ENCODE measurements at places on chromosomes 5 and 9.

DNA sequence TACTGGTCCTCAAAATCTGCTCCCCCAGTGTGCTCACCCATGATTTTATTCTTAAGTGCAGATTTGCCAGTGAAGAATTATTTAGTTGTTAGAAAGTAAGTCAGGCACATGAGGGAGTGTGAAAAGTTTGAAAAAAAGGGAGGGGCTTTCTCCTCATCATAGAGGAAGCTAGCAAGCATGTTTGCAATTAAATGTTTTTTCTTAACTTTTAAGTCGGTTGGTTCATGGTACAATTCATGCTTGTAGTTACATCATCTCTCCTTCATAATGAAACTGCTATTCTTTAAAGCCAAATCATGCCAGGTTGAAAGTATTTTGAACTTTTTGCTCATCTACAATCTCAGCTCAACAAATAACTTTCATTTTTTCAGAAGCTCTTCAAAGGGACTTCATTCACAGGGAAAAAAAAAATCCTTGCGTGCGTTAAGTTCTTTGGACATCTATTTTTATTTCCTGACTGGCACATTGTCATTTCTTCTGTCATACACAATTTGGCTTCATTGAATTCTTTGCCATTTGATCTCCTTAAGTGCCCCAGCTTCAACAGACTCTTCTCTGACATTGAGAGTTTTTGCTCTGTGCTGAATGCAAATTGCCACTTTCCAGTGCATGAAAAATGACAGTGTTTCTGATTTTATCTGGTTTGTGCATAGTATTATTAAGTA is 456.9 kb downstream of the TMEM232 start:
- DNase-seq = no peak

GRCh38 chr5:179153921-179154345 is 93.8 kb downstream of the ZNF354C start:
- no peak for DNase-seq

DNA sequence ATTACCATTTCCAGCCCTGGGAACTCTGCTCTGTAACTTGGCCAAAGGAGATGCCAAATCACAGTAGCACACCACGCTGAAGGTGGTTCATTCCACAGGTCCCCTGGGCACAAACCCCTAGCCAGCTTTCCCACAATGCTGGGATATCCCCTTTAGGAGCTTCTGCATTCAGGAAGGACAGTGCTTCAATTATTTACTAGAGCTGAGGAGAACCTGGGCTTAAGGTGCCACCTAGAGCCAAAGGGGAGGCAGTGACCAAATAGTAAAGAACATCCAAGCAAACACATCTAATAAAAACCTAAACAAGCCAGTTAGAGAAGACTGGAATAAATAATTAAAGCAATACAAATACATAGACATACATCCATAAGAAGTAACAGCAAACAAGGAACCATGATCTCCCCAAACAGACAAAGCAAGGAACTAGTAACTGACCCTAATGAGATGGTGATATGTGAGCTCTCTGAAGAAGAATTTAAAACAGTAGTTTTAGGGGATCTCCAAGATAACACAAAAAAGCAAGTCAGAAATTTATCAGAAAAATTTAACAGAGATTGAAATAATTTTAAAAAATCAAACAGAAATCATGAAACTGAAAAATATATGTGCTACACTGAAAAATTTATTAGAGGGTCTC is 14.6 kb downstream of the KIF4B start:
- DNase-seq = no peak

- no peak for DNase-seq
These were observed 1.4 kb downstream of the FAM169A start for GRCh38 chr5:74864823-74865222.

GRCh38 chr5:14226149-14226548 is 83.0 kb downstream of the TRIO start:
- no peak for DNase-seq

- DNase-seq = no peak
These were observed 2.1 kb upstream of the SIT1 start for GRCh38 chr9:35652829-35653209.

DNA sequence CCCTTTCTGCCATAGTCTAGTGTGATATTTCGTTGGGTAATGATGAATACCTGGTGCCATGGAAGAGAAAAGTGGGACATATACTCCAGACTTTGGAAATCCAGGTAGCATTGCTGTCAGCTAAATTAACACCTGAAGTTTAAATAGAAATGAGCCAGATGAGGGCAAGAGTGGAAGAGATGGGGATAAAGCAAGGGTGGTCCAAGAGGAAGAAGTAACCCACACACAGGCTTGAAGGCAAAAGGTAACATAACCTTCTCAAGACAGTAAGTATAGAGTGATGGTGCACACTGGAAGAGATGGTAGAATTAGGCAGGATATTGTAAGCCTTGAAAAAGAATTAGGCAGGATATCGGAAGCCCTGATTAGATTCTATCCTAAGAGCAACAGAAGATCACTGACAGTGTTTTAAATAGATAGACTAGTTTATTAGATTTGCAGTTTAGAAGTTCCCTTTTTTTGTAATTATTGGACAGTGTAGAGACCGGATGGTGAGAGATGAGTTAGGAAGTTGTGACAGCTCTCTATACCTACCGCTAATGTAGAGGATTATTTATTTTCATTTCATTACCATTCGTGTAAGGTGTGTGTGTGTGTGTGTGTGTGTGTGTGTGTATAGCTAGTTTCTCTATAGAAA is 16.8 kb downstream of the ANXA1 start:
- no peak for DNase-seq

GRCh38 chr9:86202338-86202882 is 57.0 kb downstream of the C9orf153 start:
- DNase-seq = peak; percentile 35

DNA sequence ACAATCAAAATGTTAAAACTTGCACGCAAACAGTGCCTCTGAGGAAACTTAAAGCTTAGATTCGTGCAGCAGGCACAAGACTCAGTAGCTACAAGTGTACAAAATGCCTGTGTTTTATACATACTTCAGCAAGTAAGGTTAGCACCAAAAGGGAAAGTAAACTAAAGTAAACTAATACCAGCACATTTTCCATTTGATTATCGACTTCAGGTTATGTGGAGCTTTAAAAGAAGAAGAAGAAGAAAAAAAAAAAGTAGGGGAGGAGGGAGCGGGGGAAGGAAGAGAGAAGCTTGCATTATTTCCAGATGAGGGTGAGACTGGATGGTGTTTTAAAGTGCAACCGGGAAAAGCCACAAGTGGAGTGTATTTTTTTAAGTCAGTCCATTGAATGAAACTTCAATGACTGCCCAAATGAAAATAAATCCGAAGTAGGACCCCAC is 596 bp upstream of the ADAMTS6 start:
- peak; percentile 24 for DNase-seq

DNA sequence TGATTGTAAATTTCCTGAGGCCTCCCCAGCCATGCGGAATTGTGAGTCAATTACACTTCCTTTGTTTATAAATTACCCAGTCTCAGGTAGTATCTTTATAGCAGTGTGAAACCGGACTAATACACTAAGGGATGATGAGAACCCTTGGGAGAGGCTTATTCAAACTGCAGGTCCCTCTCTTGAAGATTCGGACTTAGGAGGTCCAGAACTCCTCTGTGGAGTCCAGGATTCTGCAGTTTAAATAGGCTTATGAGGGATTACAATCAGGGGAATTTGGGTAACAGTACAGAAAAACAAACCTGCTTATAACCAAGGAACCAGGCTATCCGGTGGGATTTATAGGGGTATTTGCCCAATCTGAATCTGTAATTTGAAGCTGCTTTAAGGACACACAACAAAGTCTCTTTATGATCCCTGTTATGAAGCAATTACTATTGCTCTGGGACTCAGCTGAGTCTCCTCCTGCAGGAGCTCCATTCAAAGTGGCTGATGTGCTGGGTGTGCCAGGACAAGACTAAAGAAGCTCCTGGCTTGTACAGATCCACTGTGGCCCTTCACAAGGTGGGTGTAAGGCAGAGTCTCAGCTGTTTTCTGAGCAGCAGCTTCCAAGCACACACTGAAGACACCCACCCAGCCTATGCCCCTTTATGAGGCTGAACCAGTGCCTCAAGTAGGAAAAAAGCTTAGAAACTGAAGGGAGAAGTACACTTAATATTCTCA is 41.8 kb upstream of the LHFPL2 start:
- no peak for DNase-seq

GRCh38 chr5:132767150-132767549 is 9.9 kb downstream of the SEPTIN8 start:
- no peak for DNase-seq

- no peak for DNase-seq
These were observed 182.0 kb downstream of the CCDC192 start for GRCh38 chr5:127885176-127885575.

GRCh38 chr9:129351642-129352145 is 173.6 kb upstream of the IER5L start:
- DNase-seq = no peak

DNA sequence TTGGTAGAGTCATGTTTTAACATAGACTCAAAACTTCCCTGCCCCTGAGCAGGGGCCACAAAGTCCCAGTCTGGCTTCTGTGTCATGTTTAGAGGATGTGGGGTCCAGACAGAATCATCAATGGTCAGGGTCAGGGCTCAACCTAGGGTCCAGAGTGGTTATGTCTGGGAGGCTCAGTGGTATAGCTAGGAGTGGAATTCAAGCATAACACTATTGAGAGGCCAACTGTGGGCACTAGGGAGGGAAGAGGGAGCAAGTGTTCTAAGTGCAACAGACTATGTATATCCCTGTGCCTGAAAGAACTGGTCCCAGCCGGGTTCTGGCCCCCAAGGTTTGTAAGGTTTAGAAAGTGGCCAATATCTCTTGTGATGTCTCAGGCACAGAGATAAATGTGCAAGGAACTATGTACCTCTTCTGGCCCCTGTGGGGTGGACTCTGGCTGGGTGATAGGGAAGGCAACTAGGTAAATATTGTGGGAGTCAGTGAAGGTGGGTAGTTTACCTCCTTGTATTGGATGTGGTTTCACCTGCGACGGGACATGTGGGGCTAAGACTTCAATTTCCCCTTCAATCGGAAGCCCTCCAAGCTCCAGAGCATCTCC is 14.0 kb downstream of the MYORG start:
- DNase-seq = no peak

DNA sequence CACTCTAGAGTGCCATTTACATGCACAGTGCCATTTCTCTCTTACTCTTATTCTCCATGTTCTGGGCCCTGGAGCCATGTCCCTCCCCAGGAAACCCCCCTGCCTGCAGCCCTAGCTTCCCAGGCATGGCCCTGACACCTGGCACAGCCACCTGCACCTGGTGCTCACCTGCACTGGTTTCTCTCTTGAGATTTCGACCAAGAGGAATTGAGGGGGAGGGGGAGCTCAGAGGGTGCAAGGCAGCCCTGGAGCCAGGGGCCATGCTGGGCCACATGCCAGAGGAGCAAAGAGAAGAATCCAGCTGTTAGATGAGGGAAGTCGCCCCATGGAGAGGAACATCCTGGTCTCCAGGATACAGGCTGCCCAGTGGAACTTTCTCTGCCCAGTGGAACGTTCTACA is 65.0 kb upstream of the RAPGEF1 start:
- DNase-seq = no peak

GRCh38 chr9:101326501-101326900 is 58.3 kb downstream of the BAAT start:
- DNase-seq = no peak

- DNase-seq = no peak
These were observed 55.4 kb upstream of the GARNL3 start for GRCh38 chr9:127209220-127209619.

DNA sequence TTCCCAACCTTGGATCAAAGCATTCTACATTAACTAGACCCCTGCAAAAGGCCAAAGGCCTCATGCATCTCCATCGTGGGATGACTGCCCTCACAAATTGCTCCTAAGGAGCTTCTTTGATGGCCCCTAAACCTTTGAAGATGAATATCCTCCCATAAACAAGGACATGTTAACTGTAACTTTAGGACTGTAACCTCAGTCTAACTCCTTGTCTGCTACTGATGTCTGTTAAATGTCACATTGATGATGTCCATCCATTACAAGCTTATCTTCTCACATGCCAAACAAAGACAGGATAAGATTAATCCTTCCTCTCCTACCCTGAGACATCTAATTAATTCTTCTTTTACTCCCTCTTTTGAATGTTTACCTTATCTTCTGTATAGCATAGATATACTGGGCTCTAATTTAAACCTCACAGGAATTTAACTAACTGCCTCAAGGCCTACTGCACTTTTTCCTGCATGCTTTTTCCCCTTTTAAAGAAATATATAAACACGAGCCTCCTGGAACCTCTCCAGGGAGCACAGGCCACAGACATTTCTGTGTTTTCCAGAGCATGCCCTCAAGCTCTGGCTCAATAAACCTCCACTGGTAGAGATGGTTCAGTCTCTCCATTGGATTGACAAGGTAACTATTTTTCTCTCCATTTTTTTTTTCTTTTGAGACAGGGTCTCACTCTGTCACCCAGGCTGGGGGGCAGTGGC is 90.6 kb upstream of the SLC25A48 start:
- DNase-seq = no peak

GRCh38 chr9:98763986-98764745 is 32.2 kb downstream of the ANKS6 start:
- DNase-seq = no peak

- no peak for DNase-seq
These were observed 3.6 kb downstream of the CEP78 start for GRCh38 chr9:78239506-78239905.

GRCh38 chr5:76388236-76388635 is 14.8 kb upstream of the IQGAP2 start:
- no peak for DNase-seq

DNA sequence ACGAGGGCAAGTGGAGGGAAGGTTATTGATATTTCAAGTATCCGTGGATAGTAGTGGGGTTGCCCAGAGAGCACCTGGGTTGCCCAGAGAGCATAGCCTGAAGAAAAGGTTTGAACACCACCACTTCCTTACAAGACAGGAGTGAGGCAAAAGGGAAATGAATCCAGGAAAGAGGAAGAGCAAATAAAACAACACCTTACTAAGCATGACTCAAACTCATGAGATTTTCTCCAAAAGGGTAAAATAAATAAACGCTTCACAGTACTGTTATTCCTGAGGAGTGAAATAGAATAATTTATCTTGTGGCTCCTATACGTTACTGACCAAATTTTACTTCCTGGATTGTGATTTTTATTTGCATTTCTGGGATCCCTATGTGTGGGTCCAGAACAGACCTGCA is 65.2 kb upstream of the PTPRD start:
- no peak for DNase-seq

- no peak for DNase-seq
These were observed 93.5 kb upstream of the SMIM23 start for GRCh38 chr5:171692107-171692506.
